ENCODE measurements at places on chromosomes 16 and 17.

- no peak for DNase-seq
These were observed 52.5 kb upstream of the CACNG3 start for GRCh38 chr16:24203675-24204074.

DNA sequence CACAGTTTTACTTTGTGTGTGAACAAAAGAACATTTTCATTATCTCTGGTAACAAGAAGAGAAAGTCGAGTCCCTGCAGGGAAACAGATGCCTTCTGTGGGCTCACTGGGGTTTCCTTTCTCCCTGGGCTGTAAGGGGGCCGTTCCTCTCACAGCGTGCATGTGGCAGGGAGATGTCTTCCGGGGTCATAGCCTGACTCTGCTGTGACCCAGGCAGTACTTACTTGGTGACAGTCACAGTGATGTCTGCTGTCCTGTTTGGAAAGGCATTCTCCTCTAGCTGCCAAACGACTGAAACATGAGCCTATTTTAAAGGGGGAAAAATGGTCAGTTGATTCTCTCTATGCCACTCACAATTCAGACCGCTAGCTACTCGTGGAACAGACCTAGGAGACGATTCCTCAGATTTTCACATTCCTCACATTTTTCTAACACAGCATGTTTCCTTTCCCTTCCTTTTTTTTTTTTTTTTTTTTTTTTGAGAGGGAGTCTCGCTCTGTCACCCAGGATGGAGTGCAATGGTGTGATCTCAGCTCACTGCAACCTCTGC is 7.3 kb downstream of the HASPIN start:
- DNase-seq: no peak

DNA sequence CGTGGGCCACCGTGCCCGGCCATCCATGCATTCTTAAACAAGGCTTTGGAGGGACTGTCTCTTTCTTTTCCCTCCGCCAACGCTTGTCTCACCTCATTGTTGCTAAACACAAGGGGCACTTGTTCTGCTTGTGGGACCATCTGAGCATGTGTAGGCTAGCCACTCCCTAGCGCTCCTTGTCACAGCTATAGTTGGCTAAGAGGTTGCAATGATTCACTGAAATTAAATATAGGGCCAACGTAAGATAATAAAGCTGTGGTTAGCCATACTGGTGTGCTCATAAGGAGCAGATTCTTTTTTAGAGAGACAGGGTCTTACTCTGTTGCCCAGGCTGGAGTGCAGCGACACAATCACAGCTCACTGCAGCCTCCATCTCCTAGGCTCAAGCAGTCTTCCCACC is 41.2 kb downstream of the KIAA0513 start:
- DNase-seq: no peak

DNA sequence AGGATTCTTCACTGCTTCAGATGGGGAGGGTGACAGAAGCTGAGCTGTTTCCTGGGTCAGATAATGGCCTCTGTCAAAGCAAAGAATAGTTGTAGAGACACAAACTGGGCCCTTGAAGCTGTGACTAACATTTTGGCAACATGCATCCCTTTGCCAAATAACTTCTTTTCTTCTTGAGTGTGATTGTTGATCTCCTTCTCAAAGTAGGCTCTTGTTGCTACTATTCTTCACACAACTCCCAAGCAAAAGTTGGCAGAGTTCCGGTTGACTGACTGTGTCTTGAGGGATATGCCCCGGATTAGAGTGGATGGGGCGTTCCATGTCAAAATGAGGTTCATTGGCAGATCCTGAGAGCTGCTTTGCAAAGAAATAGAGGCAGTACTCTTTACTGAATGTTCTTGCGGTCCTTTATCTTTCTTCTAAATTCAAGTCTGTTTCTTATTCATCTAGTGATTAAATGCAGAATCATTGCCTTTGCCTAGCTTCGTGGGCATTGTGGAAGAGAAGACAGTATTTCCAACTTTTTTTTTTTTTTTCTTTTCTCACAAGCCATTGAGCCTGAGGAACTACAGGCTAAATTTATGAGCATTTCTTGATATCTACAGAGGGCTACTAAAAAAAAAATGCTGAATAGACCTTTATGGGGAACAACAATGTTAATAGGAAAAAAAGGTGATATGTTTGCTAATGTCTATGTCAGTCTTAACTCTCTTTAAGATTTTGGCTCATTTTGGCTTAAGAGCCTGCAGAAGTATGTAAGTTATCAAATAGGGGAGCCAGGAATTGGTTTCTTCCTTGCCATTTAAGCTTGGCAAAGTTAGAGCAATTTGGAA is 5.8 kb downstream of the WIPF2 start:
- DNase-seq: no peak

DNA sequence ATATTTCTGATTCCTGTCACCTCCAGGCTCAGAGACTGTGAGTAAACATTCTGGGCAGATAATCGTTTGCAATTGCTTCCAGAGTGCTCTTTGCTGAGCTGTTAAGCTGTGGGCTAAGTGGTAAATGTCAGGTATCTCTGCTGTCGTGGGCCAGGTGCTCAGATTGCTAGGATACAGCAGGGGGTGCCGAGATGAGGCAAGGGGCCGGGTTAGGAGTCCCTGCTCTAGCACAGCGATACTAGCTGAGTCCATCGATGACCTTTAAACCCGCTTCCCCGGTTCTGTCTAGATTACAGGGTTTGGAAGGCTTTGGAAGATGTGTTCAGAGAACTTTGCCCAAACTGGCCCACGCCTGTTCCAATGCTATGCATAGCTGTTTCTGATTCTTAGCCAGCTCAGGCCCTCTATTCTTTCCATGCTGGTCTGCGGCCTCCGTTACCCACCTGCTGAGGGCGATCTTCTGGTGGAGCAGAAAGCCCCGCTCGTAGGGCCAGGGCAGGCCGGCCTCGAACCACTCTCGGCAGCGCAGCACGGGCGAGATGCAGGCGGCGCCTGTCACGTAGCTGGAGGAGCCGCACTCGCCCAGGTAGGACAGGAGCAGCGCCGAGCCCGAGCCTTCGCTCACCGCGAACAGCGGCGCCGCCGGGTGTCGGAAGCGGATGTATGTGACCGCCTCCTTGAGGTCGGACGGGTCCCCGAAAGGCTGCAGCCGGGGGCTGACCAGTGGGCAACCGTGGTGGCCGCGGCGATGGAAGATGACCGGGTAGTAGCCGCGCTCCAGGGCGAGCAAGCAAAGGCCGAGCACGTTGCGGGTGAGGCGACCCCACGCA is 979 bp downstream of the ABHD15 start:
- DNase-seq: no peak

DNA sequence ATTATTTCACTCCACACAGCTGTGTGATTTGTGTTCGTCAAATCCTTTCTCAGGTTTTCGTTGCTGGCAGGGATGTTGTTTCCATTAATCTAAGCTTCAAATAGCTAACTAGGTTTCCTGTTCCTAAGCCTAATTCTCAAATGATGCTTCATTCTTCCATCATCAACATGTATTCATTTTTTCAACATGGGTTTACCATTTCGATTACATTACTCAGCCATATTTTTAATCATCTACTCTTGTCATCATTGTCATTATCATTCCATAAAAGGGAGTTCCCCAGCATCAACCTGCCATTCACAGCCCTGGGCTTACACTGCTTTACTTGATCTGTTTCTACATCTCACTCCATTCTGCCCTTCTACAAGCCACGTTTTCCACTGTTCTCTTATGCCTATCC is 33.3 kb upstream of the ANKFN1 start:
- no peak for DNase-seq

- DNase-seq: no peak
These were observed 77.7 kb upstream of the EEF2KMT start for GRCh38 chr16:5175266-5175665.

- peak; percentile 3 for DNase-seq
These were observed 537 bp downstream of the CNOT1 start for GRCh38 chr16:58628845-58629732.

GRCh38 chr16:26197707-26198106 is 505.9 kb downstream of the HS3ST4 start:
- no peak for DNase-seq

DNA sequence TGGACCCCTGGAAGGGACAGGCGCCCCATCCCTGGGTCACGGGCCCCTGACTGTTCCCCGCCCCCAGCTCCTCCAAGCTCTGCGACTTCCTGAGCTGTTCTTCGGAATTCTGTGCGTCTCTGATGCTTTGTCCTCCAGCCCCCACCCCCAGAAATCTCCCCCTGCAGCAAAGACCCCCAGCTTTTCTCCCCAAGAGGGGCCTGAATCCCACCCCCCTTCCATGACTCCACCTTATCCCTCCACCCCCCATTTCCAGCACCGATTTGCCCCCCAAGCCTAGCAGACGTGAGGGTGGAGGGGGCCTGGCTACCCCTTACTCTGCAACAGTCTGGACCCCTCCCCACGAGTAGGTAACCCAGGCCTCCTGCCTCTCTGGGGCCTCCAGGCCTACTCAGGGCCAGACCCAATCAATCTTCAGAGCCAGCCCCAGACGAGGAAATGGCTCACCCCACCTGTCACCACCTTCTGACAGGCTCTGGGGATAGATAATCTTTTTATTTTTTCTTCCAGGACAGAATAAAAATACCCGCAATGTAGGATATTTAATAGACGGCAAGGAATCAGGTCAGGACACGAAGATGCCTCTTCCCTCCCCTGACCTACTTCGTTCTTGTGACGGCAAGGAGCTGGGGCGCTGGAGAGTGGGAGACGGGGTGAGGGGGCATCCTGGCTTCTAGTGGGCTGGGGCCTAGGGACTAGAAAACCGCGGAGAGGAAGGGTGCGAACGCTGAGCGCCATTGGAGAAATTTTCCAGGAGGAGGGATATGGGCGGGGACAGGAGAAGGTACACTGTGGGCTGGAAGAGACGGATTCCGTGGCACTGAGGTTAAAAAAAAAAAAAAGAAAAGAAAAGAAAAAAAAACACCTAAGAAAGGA is 744 bp upstream of the PLXDC1 start:
- no peak for DNase-seq

GRCh38 chr16:56662357-56663354 is 4.9 kb downstream of the MT1F start:
- DNase-seq: no peak

- DNase-seq: no peak
These were observed 95.4 kb downstream of the PRKCB start for GRCh38 chr16:23931199-23931598.

GRCh38 chr17:503449-503700 is 150.8 kb upstream of the RPH3AL start:
- DNase-seq: no peak

DNA sequence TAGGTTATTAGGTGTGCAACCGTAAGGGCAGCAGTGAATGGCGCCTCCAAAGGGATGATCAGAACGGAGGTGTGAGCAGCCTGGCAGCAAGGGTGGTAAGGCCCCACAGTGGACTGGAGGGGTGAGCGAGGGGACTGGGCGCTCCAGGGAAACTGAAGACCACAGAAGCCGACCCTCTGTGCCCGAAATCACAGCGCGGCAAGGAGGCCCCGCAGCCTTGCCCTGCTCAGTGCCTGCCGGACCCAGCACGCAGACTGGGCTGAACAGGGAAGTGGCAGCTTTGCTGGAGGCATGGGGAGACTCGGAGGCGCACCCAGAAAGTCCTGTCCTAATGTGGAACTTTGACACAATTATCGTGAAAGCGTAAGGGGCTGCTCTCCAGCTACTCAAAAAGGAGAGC is 38.4 kb downstream of the KLHDC4 start:
- no peak for DNase-seq
